Muscle of leg (tissue), 16 donors: ENCODE measurements at places on chromosomes 13 and 19. TPM values are rescaled to one million over a fixed set of nuclear protein-coding genes. Genes with fewer than 3 reads are reported as not detected.

DNA sequence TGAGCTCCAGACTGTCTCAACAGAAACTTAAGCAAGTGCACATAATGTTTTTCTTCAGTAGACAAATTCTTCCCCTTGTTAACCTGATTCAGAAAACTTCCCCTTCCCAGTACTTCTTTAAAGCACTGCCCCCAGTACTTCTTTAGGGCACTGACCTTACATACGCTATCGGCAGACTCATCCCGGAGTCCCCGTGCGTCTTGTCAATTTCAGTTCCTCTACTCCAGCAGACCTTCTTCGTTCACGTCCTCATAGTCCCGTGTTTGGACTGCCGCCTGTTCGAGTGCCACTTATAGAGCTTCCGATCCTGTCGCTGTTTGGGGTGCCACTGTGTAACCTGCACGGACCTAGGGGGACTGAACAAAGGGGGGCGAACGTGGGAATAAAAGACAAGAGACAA, 29.0 kb downstream of the ZNF627 start:
- DNase-seq, result peak; percentile 50

The PLVAP gene
- 61.5 TPM for polyA plus RNA-seq

DNA sequence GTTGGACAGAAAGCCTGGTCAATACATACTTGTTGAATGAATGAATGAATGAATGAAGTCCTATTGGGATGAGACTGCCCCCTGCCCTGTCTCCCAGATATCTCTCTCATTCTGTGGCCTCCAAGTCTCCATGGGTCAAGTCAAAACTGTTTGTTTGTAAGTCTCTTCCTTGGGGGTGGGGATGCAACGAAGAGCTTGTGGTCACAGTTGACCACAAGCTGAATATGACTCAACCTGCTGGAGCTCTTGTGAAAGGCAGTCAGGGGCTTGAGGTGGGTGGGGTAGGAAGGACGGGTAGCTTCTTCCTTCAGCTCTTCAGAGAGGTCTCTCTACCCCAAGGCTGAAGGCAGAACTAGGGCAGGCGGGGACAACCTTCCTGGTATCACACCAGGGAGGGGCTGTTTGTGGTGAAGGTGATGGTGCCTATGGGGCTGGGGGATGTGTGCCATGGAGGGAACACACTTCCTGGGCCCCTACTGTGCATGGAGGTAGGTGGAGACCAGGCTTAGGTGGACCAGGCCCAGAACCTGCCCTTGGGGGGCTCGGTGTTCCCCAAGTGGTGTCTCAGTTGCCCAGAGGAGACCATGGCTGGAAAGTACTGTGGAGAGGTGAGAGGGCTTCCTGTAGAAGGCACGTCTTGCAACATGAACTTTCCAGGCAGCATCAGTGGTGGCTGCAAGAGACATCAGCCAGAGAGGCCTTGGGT, 8.0 kb downstream of the MYO1F start:
- peak; percentile 59 for DNase-seq

DNA sequence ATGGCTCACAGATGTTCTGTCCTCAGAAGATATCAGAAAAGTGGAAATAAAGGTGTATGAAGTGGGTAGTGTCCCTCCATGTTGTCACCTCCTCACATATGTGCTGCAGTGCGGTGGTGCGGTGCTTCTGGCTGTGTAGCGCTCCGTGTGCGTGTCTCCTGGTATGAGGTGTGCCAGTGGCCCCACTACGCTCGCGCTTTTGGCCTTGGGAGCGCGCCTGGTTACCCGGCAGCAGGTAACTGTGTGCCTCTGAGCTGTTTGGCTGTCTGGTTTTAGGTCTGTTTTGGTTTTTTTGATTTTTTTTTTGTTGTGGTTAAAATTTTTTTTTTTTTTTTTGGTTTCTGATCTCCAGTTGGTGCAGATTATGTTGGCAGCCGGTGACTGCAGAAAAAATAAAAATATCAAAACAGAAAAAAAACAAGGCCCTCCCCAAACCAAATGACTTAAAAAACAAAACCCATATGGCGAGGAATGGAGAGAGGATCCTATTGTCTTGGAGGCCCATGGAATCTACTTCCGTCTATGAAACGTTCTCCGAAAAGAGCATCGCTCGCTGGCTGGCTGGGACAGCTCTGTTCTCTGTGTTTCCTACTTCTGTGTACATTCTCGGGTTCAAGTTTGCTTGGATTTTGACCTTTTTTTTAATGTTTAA, 7.9 kb downstream of the HNRNPL start:
- no peak for DNase-seq

The FFAR2 gene
- polyA plus RNA-seq, result 0.73 TPM

The ZNF675 gene
- polyA plus RNA-seq, result 7.5 TPM

The DHDH gene
- 0.45 TPM for polyA plus RNA-seq

The DIAPH3 gene
- 10.3 TPM for polyA plus RNA-seq

GRCh38 chr13:20498129-20498528, 27.5 kb downstream of the CRYL1 start:
- DNase-seq, result no peak

GRCh38 chr13:34588362-34588761, 353.7 kb upstream of the NBEA start:
- no peak for DNase-seq

The ZIC5 gene
- not detected for polyA plus RNA-seq

The ZNF416 gene
- polyA plus RNA-seq, result 5.2 TPM
